ENCODE measurements at places on chromosomes 3 and 15.
A peak's percentile ranks its signal among the peaks of the same experiment; 100 is the strongest.

DNA sequence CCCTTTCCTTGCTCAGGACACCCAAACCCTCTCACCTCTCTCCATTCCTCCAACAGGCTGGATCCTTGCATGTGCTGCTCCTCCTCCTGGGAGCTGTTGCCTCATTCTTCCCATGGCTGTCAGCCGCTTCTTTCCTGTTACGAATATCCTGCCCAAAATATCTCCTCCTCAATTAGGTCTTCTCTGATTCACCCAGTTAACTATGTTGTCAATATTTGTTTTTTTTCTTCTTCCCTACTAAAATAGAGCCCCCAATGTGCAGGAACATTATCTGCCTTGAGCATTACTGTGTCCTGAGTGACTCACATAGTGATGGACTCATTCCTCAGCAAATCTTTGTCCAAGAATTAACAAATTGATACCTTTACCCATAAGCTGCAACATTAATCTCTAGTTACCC, 357.2 kb downstream of the CLSTN2 start:
- no peak for DNase-seq

- no peak for DNase-seq
Observed at GRCh38 chr3:145259166-145259880, 901.7 kb downstream of the PLOD2 start.

DNA sequence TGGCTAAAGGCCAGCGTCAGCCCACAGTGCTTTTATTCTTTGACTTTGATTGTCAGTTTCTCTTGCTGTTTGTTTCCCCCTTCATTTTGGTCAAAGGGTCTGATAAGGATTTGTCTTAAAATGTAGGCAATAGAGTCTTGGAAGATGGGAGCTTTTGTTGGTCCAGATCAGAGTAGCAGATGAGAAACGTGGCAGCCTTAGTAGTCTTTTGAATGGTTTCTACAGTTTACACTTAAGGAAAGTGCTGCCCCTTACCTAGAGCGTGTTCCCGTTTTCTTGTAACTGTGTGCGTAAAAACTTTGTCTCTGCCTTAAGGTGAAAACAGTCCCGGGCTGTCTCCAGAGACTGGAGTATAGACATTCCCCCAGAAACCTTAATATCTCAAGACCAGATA, 630 bp downstream of the LXN start:
- no peak for DNase-seq

GRCh38 chr3:39067286-39067685, 15.5 kb downstream of the WDR48 start:
- no peak for DNase-seq

DNA sequence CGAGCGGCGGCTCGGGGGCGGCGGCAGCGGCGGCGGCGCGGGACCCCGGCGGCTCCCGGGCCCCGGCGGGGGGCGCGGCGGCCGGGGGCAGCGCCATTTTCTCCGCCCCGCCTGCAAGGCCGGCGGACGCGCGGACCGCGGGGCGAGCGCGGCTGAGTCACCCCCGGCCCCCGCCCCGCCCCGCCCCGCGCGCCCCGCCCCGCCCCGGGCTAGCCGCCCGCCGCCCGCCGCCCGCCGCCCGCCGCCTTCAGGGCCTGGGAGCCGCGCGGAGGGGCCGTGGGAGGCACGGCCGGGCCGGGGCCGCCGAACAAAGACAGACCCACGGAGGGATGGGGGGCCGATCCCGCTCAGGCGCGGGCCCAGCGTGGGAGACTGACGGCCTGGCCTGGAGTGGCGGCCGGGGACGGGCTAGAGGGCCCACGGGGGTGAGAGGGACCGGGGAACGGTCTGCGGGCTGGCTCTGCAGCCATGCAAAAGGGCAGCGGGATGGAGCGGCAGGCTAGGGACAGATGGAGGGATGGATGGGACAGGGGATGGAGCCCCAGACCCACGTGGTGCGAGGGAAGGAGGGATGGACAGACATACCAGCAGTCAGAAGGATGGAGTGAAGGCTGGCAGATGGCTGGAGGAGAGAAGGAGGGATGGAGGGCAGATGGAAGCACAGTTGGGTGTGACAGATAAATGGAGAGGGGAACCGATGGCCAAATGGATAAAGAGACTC, at the start of gene EIF4E3:
EIF4E3 (minus strand) TSS at position 132 of the 721 bp plus-strand sequence; CDS start at position 97, 35 bp downstream.
- DNase-seq, result peak; percentile 21

DNA sequence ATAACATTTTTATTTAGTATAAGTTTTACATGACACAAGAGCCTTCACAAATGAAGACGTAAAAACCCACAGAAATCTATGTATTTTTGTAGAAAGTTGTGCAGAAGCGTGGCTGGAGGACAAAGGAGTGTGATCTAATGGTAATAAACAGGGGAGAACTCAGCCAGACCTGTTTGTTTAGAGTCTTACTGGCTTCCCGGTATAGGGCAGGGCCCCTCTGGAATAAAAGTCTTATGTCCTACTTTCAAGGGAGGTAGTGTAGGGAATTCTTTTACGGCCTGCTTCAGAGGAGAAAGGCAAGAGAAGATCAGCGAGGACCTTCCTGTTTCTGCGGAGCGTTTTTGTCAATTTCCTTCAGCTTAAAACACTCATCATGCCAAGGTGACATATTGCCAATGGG, 103.6 kb downstream of the TGFBR2 start:
- no peak for DNase-seq

Measured in effector CD4-positive, alpha-beta T cell (primary cell).